Activated CD8-positive, alpha-beta memory T cell treated with anti-CD3 and anti-CD28 coated beads, Interleukin-2, amount 10 ng/mL, durations not matched to agents 7 days and 5 days (primary cell): ENCODE measurements at places on chromosomes 13 and 19.

DNA sequence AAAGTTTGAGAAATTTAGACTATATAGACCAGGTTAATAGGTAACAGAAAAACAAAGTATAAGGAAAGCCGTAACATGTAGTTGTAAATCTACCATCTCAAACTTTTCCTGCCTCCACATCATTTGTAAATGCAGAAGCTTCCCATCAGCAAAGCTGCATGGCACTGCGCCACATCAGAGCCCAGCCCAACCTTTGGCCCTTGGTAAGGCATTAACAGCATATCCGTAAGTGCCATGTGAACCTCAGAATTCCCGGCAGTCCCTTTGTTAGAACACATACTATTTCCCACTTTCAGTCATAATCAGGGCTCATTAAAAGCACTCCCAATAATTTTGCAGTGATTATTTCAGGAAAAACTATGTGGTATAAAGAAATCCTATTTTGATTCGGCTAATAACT lies 51.6 kb downstream of the MPHOSPH8 start:
- H3K36me3 ChIP-seq, result peaks cover 8% of the 10 kb centered on the region
- no peak for DNase-seq
- no peak overlapping the region for H3K4me3 ChIP-seq
- H3K27ac ChIP-seq, result no peak overlapping the region
- H3K27me3 ChIP-seq, result no peaks in the 10 kb centered on the region

DNA sequence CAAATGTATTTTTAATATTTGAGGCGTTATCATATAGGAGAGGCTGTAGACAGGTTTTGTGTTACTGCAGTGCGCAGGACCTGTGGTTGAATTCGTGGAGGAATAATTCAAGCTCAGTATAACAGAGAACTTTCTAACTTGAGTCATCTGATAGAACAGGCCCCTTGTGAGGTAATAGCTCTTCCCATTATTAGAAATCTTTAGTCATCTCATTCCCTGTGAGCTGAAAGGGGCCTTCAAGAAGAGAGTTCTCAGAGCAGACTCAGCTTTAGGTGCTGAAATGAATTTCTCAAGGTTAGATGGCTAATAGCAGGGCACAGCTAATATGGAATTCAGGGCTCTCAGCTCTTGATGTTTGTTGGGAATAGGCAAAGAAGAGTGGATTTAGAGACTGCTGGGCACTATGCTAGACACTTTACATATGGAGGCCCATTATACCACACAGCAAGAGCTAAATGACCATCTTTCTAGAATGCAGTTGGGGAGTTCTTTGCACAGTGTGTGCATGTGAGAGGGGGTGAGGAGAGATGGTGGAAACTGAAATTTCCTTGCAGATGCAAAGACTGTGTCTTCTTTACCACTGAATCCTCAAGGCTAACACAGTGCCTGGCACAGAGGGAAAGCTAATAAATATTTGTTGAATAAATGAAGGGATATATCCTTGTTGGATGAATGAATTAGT lies 89.5 kb downstream of the DGKH start:
- no peaks in the 10 kb centered on the region for H3K27me3 ChIP-seq
- no peak for DNase-seq

- H3K27ac ChIP-seq, result no peak overlapping the region
- H3K4me1 ChIP-seq, result no peaks in the 10 kb centered on the region
Observed at GRCh38 chr19:3851254-3852176, 17.3 kb downstream of the ZFR2 start.

- H3K4me3 ChIP-seq, result peak overlapping the region; percentile 55
- H3K4me1 ChIP-seq, result peaks cover 33% of the 10 kb centered on the region
- H3K27me3 ChIP-seq, result peaks cover 23% of the 10 kb centered on the region
Observed at GRCh38 chr19:13865571-13866462, 11.1 kb upstream of the NANOS3 start.

GRCh38 chr19:48152551-48152950 lies 17.6 kb downstream of the LIG1 start:
- peaks cover 2% of the 10 kb centered on the region for H3K4me1 ChIP-seq
- DNase-seq, result peak; percentile 69
- peak overlapping the region; percentile 49 for H3K27ac ChIP-seq
- no peak overlapping the region for H3K4me3 ChIP-seq
- H3K36me3 ChIP-seq, result peaks cover 34% of the 10 kb centered on the region
- H3K27me3 ChIP-seq, result no peaks in the 10 kb centered on the region

GRCh38 chr13:49110913-49111170 lies 109.3 kb upstream of the MLNR start:
- H3K4me1 ChIP-seq, result peaks cover 29% of the 10 kb centered on the region
- H3K27ac ChIP-seq, result peak overlapping the region; percentile 74
- no peaks in the 10 kb centered on the region for H3K27me3 ChIP-seq
- H3K4me3 ChIP-seq, result peak overlapping the region; percentile 87

- no peak overlapping the region for H3K27ac ChIP-seq
- peaks cover 6% of the 10 kb centered on the region for H3K4me1 ChIP-seq
- H3K27me3 ChIP-seq, result peaks cover 22% of the 10 kb centered on the region
- no peak overlapping the region for H3K4me3 ChIP-seq
Observed at GRCh38 chr19:55454787-55455243, 6.6 kb downstream of the ISOC2 start.

GRCh38 chr13:48660361-48661076 lies 6.8 kb downstream of the CYSLTR2 start:
- peaks cover 2% of the 10 kb centered on the region for H3K36me3 ChIP-seq
- no peak for DNase-seq
- H3K4me1 ChIP-seq, result peaks cover 11% of the 10 kb centered on the region
- no peaks in the 10 kb centered on the region for H3K27me3 ChIP-seq
- H3K27ac ChIP-seq, result no peak overlapping the region

DNA sequence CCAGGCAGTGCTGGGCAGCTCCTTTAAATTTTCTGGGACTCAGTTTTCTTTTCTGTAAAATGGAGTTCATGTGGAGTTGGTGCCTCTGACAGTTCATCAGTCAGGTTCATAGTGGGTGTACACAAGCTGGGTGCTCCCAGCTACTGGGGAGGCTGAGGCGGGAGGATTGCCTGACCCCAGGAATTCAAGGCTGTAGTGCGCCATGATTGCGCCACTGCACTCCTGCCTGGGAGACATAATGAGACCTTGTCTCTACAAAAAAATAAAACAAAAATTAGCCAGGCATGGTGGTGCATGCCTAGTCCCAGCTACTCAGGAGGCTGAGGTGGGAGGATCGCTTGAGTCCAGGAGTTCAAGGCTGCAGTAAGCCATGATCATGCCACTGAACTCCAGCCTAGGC lies 21.1 kb downstream of the IQCN start:
- DNase-seq, result no peak
- H3K4me1 ChIP-seq, result peaks cover 3% of the 10 kb centered on the region
- H3K27me3 ChIP-seq, result peaks cover 19% of the 10 kb centered on the region
- H3K27ac ChIP-seq, result no peak overlapping the region
- H3K36me3 ChIP-seq, result no peaks in the 10 kb centered on the region

DNA sequence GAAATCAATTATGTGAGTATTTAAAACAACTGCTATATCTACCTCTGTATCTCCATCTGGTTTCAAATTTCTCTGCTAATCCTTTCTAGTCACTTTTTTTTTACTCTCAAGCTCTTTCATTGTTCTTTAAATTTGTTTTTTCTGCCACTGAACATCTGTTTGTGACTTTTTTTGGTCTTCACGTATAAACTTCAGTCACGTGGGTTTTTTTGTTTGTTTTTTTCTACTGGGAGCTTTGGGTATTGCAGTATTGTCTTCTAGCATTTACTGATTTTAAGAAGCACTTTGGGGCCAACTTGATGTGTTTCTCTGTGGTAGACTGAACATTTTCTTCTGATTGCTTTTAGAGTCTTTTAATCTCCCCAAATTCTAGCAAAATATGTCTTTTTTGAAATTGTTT lies 262.6 kb upstream of the RXFP2 start:
- H3K27ac ChIP-seq, result no peak overlapping the region
- H3K4me1 ChIP-seq, result no peaks in the 10 kb centered on the region
- no peak overlapping the region for H3K4me3 ChIP-seq
- DNase-seq, result no peak
- H3K27me3 ChIP-seq, result peaks cover 4% of the 10 kb centered on the region

DNA sequence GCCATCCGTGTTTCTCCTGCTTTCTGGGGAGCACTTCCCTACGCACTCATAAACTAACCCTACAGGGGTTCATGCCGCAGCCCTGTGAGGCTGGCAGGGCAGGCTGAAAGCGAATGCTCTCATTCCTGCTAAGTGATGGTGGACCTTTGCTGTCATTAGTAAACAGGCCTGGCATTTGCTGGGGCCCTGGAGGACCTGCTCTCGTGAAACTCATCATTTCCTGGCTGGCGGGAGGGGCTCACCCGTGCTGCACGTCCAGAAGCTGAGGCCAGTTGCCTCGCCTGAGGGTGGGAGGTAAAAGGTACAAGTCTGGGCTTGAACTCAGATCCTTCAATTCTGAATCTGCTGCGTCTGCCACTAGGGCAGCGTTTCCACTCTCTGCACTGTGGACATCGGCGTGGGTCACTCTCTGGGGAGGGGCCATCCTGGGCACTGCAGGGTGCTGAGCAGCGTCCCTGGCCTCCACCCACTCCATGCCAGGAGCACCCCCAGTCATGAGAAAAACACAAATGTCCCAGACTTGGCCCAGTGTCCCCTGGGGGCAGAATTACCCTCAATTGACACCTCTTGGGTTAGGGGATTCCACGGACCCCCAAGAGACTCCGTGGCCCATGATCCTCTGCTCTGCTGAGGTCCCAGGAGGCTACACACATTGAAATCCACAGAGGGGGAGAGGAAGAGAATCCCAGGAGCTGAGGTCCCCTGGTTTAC lies 7.0 kb downstream of the MOB3A start:
- no peak overlapping the region for H3K4me3 ChIP-seq
- H3K27me3 ChIP-seq, result no peaks in the 10 kb centered on the region
- H3K4me1 ChIP-seq, result peaks cover 74% of the 10 kb centered on the region
- peaks cover 32% of the 10 kb centered on the region for H3K36me3 ChIP-seq
- DNase-seq, result peak; percentile 65

DNA sequence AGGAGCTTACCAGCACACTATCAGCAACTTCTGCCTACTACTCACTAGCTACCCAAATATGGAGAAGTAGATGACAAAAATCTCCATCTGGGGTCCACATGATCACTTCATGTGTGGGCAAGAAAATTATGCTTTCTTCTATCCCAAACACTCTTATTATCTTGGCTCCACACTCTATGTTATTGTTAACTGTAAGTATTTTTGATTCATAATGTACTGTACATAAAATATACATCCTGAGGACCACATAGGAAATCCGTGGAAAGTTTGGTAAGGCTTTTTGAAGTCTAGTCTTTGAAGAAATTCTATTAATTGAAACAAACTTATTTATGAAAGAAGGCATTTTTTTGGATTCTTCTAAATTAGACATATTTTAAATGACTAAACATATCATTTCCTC lies 378.8 kb downstream of the DACH1 start:
- H3K36me3 ChIP-seq, result no peaks in the 10 kb centered on the region
- no peaks in the 10 kb centered on the region for H3K27me3 ChIP-seq
- no peak overlapping the region for H3K27ac ChIP-seq
- no peak overlapping the region for H3K4me3 ChIP-seq
- DNase-seq, result no peak
- no peaks in the 10 kb centered on the region for H3K4me1 ChIP-seq

GRCh38 chr19:45764475-45764874 lies 4.6 kb downstream of the SIX5 start:
- no peak overlapping the region for H3K27ac ChIP-seq
- H3K36me3 ChIP-seq, result no peaks in the 10 kb centered on the region
- H3K4me3 ChIP-seq, result no peak overlapping the region
- DNase-seq, result no peak

DNA sequence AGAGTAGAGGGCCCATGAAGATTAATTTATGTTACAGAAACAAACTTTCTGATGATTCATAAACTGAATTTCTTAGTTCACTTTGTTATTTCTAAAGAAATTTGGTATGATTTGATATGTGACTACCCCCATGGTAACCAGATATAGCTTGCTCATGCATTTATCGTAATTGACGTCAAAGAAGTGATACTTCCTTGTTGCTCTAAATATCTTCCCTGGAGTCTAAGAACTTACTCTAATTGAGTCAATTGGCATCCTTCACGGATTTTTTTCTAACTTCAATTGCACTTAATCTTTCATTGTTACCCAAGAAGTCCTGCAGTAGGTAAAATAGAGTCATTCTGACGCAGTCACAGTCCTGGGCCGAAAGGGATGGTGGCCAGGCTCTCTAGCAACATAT lies 240.9 kb downstream of the GPC5 start:
- no peak overlapping the region for H3K4me3 ChIP-seq
- no peak overlapping the region for H3K27ac ChIP-seq
- no peak for DNase-seq
- H3K4me1 ChIP-seq, result no peaks in the 10 kb centered on the region

- peaks cover 17% of the 10 kb centered on the region for H3K4me1 ChIP-seq
- H3K36me3 ChIP-seq, result no peaks in the 10 kb centered on the region
- peak overlapping the region; percentile 13 for H3K27ac ChIP-seq
- peaks cover 57% of the 10 kb centered on the region for H3K27me3 ChIP-seq
Observed at GRCh38 chr19:41784743-41785142, 11.6 kb upstream of the CEACAM3 start.

GRCh38 chr19:51565583-51565982 lies 5.5 kb upstream of the ZNF175 start:
- no peak for DNase-seq
- H3K27me3 ChIP-seq, result peaks cover 40% of the 10 kb centered on the region
- H3K36me3 ChIP-seq, result peaks cover 2% of the 10 kb centered on the region
- H3K27ac ChIP-seq, result no peak overlapping the region
- no peak overlapping the region for H3K4me3 ChIP-seq

GRCh38 chr19:13269348-13269747 lies 119.1 kb downstream of the IER2 start:
- H3K4me1 ChIP-seq, result peaks cover 3% of the 10 kb centered on the region
- no peak for DNase-seq
- no peaks in the 10 kb centered on the region for H3K36me3 ChIP-seq
- no peak overlapping the region for H3K4me3 ChIP-seq
- H3K27ac ChIP-seq, result no peak overlapping the region

DNA sequence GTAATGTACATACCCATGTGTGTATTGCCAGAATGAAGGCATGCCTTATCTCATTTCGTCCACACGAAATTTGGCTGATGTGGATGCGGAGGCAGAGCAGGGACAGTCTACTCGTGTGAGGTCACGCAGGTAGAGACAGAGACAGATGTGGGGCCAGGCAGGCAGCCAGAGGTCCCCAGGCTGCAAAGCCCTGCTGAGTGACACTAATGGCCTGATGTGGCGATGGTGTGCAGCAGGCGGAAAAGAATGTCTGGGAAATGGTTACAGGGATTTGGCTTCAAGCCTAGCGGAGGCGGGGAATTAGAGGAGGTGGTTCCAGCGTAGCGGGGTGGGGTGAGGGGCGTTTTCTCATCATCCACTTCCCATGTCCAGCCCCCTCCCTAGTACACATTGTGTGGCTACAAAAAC lies 4.2 kb upstream of the IZUMO2 start:
- no peaks in the 10 kb centered on the region for H3K36me3 ChIP-seq
- H3K27ac ChIP-seq, result no peak overlapping the region
- no peak overlapping the region for H3K4me3 ChIP-seq
- H3K4me1 ChIP-seq, result no peaks in the 10 kb centered on the region
